ENCODE measurements at places on chromosomes 6 and 20.
A peak's percentile ranks its signal among the peaks of the same experiment; 100 is the strongest.

- no peaks in the 10 kb centered on the region for H3K27me3 ChIP-seq
- H3K27ac ChIP-seq, result peak overlapping the region; percentile 66
- no peak for DNase-seq
- no peaks in the 10 kb centered on the region for H3K36me3 ChIP-seq
- peaks cover 36% of the 10 kb centered on the region for H3K4me1 ChIP-seq
Measured at GRCh38 chr20:44858606-44859360, 26.7 kb upstream of the YWHAB start.

- H3K4me1 ChIP-seq, result no peaks in the 10 kb centered on the region
- H3K4me3 ChIP-seq, result no peak overlapping the region
- H3K36me3 ChIP-seq, result no peaks in the 10 kb centered on the region
Measured at GRCh38 chr6:3341467-3341866, 82.7 kb downstream of the PSMG4 start.

DNA sequence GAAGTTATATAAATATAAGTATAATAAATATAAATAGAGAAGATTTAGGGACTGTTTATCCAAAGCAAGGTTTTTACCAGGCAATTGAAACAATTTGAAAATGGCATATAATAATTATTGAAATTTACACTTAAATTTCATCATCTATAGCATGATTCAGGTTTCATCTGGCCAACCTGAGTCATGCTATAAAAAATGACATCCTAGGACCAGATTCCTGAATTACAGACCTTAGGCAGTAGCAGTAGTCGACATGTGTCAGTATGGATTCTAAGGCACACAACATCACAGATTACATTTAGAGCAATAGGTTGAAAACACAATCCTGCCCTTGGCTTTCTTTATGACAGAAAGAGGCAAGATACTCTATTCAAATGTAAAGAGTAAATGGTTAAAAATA is 592.3 kb downstream of the PHF3 start:
- no peaks in the 10 kb centered on the region for H3K27me3 ChIP-seq
- H3K36me3 ChIP-seq, result no peaks in the 10 kb centered on the region
- no peak overlapping the region for H3K27ac ChIP-seq
- no peak overlapping the region for H3K4me3 ChIP-seq

GRCh38 chr6:126480268-126480667 is 140.4 kb downstream of the CENPW start:
- no peak for DNase-seq
- H3K4me3 ChIP-seq, result no peak overlapping the region
- no peaks in the 10 kb centered on the region for H3K27me3 ChIP-seq
- H3K4me1 ChIP-seq, result no peaks in the 10 kb centered on the region
- no peaks in the 10 kb centered on the region for H3K36me3 ChIP-seq

DNA sequence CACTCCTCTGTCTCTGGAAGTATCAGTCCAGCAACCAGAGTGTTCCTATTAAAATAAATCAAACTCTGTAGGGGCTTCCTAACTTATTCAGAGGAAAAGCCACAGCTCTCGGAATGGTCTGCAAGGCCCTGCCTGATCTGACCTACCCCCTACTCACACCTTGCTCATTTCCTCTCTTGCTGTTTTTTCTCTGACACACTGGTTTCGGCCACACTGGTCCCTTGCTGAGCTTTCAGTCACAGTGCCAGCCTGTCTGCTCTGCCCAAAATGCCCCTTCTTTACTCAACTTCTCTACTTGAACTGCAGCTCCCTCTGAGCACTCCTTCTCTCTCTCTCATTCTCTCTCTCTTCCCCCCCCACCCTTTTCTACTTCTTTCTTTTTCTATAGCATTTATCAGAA is 430.2 kb downstream of the UTRN start:
- H3K4me1 ChIP-seq, result no peaks in the 10 kb centered on the region
- H3K36me3 ChIP-seq, result no peaks in the 10 kb centered on the region
- H3K27me3 ChIP-seq, result no peaks in the 10 kb centered on the region
- no peak overlapping the region for H3K27ac ChIP-seq
- H3K4me3 ChIP-seq, result no peak overlapping the region
